ENCODE measurements at places on chromosomes 11 and 22.

GRCh38 chr11:113477321-113477720, 2.1 kb upstream of the DRD2 start:
- no peak for DNase-seq

DNA sequence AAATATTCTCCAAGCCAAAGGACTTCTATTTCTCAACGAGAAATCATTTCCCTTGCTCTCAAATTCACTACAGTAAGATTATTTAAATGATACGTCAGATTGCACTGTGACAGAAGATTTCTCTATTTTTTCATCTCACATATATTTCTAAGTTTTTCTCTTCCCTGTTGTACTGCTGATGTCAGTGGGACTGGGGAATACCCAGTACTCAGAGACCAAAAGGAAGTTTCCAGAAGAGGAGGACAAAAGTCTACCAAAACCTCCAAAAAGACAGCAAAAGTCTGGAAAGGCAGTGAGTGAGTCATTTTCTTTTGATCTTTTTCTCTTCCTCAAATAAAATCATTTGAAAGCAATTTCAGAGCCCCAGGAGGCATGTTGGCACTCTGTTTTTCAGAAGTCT, 149.8 kb upstream of the PITPNB start:
- no peak for DNase-seq

DNA sequence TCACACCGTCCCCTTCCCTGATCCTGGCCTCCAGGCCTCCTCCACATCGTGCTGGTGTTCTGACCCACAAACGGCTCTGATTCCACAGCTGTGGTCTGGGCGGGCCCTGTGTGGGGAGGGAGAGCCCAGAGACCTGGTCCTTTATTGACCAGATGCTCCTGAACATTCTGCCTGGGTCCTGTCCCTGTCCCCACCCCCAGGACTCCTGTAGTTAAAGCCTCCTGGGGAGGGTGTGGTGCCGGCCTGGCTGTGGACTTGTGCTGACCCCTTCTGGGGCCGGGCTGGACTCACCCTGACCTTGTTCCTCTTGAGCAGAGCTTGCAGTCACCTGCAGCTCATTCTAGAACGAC, 128.7 kb downstream of the CTTN start:
- no peak for DNase-seq

- DNase-seq: no peak
Measured at GRCh38 chr11:87176044-87176443, 138.3 kb downstream of the TMEM135 start.

DNA sequence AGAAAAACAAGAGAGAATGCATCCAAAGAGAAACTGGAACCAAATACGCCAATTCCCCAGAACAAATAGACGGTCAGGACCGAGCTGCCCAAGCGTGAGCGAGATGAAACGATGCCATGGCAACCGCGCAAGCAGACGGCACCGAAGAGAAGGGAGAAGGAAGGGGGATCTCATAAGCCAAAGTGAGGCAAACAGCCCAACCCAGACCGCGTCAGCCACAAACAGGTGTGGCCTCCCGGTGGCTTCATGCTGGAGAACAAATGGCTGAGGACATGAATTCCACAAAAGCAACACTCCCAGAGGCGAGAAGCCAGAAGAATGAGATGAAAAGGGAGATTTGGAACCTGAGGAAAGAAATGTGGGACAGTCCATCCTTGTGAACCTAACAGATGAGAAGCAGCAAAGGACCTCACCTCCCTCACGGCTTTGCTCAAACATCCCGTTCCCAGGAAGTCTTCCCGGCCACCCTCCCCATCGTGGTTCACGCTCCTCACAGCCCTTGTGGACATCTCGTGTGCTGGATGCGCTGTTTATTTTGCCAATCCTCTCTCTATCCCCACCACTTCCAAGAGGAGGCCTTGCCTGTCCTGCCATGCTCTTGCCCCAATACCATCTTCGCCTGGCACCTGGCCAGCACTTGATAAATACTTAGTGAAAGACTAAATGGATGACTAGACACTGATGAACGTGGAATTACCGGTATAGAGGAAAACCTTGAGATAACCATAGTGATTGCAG, 89.1 kb upstream of the RTL6 start:
- no peak for DNase-seq

- no peak for DNase-seq
Measured at GRCh38 chr11:64996710-64997380, at the start of gene BATF2. Gene BATF2 (minus strand): TSS chr11:64996971. CDS start chr11:64996914, 57 bp downstream.

DNA sequence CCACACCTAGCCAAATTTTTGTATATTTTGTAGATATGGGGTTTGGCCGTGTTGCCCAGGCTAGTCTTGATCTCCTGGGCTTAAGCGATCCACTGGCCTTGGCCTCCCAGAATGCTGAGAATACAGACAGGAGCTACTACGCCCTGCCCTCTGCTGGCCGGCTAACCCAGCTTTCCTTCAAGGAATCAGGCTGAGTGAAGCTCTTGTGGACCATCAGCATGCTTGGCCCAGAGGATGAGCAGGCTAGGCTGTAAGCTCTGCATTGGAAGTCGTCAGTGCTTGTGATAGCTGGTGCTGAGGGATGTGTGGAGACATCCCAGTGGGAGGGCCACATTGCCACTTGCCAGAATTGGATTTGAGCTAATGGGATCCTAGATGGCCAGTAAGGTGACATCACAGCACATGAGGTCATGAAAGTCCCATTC, 60.6 kb downstream of the MED15 start:
- DNase-seq: no peak

DNA sequence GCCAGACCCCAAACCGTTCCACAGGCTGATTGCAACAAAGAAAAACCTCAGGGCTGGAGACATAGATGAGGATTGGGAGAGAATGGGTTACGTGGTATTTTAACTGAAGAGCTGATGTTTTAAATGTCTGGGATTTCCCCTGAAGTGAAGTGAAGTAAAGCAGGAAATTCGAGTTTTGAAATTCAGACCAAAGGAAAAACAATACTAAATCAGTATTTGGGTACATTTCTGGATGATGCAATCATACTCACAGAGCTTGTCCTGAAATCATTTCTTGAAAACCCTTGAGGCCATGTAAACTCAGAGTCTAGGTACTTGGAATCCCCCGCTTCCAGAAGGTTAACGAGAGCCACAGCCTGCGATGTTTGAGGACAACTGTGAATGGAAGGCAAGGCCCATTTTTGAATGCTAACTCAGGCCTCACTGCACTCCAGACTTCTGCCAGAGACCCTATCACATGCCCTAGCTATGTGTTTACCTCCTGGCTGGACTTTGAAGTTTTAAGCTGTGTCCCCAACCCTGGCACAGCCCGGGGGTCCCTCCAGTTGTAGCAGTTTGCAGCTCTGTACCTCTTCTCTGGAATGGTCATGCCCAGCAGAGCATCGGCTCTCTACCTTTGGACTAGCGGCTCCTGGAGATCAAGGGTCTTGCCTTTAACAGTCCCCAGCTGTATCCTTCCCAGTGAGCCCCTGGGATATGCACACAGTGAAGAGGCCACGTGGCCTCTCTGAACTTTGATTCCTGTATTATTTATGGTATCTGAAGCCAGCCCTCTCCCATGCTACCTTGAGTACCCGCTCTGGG, 5.4 kb upstream of the FTH1 start:
- DNase-seq: no peak

GRCh38 chr11:132913295-132913694, 619.0 kb downstream of the OPCML start:
- DNase-seq: no peak

DNA sequence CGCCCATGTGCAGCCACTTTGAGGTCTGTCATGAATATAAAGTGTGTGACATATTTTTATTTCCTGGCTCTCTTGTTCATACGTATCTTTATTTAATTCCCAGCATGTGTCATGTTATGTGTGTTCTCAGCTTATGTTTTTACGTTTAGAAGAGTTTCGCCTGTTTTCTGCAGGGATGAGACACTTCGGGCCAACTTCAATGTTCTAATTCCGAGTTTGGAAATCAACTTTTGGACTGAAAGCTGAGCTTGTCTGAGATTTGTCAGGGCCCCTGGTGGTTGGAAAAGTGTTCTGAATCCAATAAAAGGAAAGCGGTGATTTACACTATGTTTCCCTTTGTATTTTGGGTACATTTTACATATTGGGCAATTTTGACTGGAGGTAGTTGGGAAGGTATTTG, 810.7 kb downstream of the TBC1D22A start:
- DNase-seq: no peak
